Activated T-helper 1 cell treated with anti-CD3 and anti-CD28 coated beads, Interleukin-2, amount 50 U/mL, for 16 hours (primary cell): ENCODE measurements at places on chromosomes 3 and 15.

DNA sequence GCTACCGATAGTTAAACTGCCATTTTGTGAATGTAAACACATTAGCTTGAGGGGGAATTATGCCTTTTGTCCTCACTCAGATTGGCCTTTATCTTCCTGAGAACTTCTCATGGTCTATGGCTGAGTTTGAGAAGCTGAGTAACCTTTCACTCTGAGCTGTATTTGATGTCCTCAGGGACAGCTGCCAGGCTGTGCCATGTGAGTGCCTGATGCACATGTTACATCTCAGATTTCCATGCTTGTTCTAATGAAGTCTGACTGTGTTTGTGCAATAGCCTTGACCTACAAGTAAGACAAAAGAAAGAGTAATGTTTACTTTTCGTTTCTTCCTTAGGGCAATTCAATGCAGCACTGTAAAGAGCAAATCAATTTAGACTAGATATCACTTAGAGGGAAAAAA lies 44.1 kb upstream of the ARL6 start:
- no peak for DNase-seq

- no peak for DNase-seq
These were observed 272.7 kb downstream of the RPLP1 start for GRCh38 chr15:69725275-69725674.

DNA sequence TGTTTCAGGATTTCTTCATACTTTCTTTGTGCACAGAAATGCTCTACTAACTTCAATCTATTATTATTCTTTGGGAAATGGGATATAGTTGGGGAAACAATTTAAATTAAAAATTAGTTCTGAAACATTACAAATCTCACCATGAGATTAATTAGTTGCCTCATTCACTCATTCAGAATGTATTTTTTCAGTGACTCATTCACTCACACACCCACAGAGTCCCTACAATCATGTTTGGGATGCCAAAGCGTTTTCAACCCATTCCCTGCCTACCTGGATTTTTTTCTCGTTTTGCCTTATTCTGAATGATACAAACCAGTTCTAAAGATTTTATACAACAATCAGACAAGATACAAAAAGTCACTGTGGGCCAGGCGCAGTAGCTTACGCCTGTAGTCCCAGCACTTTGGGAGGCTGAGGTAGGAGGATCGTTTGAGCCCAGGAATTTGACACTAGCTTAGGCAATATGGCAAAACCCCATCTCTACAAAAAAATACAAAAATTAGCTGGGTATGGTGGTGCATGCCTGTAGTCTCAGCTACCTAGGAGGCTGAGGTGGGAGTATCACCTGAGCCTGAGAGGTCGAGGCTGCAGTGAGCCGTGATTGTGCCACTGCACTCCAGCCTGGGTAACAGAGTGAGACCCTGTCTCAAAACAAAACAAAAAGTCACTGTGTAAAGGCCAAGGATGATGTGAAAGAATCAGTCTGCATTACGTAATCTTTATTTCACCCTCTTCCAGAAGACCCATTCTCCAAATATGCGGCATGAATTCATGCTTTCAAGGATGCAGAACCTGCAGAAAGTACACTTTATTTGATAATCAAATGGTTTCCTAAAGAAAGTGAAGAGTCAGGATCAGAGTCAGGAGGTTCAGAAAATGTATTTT lies 34.8 kb upstream of the ARHGEF3 start:
- DNase-seq: no peak

GRCh38 chr3:77125966-77126365 lies 86.1 kb downstream of the ROBO2 start:
- DNase-seq: no peak

- DNase-seq: no peak
These were observed 20.1 kb upstream of the DMXL2 start for GRCh38 chr15:51642696-51643095.

- DNase-seq: no peak
These were observed 199.3 kb upstream of the BCL6 start for GRCh38 chr3:187944390-187945179.

GRCh38 chr3:34277110-34277509 lies 478.7 kb downstream of the PDCD6IP start:
- no peak for DNase-seq

- no peak for DNase-seq
These were observed 69.2 kb downstream of the KLHL25 start for GRCh38 chr15:85725564-85725963.

DNA sequence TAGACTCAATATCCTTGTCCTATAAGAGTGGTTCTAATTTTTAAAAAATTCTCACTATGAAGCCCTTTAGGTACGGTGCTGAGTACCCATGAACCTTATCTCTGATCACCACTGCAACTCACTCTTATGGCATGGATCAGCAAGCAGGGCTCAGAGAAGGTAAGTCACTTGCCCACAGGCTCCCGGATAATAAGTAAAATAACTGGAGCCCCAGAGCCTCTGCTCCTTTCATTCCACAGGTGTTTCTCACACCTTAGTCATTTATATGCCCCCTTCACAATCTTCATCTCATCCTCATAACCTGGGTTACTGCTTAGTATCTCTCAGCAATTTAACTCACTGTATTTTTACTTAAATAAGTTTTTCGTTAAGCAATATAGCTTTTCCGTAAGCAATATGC lies 28.4 kb upstream of the AKAP13 start:
- DNase-seq: no peak

DNA sequence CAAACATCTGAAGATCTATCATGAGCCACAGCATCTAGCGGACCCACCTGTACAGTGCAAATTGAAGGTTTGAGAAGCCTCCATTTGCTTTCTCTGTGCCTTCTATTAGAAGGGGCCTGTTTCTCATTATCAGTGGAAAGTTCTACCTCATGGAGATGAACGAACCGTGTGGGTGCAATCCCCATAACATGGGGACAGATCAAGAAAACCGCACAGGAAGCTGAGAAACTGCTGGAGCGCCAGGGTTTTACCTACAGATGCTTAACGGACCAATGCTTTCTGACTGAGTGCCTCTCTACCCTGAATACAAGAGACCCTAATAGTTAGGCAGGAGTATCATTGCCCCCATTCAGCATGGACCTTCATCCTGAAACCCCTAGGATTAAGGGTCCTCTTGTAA lies 53.5 kb downstream of the CYP19A1 start:
- DNase-seq: no peak

DNA sequence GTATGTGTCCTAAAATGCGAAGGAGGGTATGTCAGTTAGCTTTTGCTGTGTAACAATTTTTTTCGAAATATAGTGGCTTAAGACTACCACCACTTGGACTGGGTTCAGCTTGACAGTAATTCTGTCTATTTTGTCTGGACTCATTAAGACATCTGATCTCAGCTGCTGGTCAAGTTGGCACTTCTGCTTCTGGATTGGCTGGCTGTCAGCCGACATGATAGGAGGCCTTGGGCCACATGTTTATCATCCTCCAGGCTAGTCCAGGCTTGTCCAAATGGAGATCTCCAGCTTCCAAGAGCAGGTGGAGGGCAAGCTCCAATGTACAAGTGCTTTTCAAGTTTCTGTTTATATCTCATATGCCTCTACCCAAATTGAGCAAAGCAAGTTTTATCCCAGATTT lies 95.9 kb downstream of the GALK2 start:
- no peak for DNase-seq

DNA sequence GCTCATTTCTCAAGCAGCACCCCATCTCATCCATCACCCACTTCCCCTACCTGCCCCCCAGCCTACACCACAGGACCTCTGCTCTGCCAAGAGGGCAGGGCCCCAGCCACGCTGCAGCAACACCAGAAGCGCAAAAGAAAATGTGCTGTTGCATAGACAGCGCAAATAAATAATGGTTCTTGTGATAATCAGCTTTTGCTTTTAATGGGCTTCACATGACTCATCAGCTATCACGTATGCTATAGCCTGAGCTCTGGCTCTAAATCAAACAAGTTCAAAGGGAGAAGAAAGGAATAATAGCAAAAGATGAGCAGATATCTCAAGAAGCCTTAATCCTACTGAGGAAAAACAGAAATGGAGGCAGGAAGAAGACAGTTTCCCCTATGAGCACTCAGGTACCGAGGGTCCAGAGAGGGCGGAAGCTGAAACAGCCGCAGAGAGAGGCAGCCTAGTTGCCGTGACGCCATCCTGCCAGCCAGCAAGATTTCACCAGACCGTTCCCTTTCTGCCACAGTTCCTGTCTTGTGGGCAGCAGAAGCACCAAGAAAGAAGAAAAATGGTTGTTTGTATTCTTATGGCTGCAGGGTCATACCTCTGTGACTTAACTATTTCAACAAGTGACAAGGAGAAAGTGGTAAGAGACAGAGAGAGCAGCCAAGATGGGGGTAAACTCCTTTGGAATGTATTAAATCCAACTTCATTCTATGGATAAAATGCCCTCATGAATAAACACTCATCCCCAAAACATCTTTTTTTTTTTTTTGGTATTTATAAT lies 22.0 kb downstream of the RAB27A start:
- DNase-seq: peak; percentile 49

- no peak for DNase-seq
These were observed 92.8 kb downstream of the ZIC4 start for GRCh38 chr3:147313513-147313912.

DNA sequence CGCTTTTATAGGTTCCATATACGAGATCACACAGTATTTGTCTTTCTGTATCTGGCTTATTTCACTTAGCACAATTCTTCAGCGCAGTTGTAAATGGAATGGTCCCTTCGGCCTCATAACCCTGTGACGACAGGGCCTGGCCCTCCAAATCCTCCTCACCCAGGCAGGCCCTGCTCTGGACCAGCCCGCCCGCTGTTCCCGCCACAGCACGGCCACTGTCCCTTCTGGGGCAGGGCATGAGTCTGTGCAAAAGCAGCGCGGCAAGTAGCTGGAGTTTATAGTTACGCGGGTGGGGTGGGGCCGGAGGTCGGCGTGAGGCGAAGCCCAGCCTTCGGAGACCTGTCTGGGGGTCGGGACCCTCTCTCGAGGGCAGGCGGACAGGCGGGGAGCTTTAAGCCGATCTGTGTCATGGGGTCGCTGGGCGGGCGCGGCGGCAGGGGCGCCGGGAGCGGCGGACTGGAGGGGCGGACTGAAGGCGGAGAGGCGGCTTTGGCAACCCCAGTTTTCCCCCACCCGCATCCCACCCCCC lies 543 bp downstream of the ARPIN start:
- no peak for DNase-seq

DNA sequence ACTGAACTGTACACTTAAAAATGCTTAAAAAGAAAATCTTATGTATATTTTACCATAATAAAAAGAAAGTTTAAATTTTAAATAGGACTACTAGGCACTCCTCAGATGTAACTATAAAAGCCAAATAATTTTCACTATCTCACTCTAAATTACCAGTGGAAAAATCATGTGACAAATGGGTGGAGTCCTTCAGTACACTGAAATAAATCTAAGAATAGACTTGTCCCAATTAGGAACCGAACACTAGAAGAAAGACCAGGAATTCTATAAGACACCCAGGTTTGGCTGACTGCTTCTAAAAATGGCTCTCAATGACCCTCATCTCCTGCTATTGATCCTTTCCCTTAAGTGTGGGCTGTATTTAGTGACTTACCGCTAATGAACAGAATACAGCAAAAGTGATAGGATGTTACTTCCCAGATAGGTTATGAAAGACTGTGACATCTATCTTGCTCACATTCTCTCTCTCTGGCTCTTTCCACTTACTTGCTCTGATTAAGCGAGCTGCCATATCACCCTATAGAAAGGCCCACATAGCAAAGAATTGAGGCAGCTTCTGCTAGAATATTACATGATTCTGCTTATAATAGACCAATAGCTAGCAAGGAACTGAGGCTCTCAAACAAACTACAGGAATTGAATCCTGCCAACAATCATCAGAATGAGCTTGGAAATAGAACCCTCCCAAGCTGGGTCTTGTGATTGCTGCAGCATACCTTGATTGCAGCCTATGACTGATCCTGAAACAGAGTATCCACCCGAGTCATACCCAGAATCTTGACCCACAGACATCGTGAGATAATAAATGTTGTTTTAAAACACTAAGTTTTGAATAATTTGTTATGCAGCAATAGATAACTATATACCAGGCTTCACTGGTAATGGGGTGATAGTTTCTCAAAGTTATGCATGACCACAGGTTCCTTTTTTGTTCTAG lies 16.9 kb downstream of the TTBK2 start:
- no peak for DNase-seq

DNA sequence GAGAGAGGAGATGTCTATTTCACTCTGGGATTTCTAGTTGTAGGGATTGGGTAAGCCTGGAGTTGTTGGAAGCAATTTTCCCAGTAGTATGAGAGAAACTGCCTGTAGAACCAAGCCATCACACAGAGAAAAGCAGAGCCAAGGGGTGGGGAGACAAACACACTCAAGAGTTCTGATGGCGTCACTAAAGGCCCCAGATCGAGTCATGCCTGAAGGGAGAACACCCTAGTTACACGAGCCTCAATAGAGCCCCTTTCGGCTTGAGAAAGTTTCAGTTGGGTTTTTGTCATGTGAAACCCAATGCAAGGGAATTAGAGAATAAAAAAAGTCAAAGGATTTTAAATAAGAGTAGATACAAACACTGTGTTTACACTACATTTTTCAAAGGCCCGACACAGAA lies 66.1 kb upstream of the PFN2 start:
- DNase-seq: no peak

DNA sequence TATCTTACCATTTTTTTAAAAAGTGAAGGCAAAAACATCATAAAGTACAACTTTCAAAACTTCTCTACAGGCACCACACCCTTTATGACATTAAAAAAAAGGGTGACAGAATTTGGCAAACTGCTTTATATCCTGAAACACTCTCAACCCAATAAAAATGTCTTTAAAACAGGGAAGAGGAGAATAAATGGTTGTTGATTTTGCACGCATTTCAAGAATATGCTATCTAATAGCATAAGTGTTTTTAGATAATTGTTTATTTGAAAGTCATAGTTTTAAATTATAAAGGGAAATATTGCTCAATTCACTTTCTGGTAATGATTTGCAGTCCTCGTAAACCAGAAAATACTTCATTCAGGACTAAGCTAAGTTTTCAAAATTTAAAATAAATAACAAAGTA lies 1.7 kb upstream of the PCOLCE2 start:
- no peak for DNase-seq

DNA sequence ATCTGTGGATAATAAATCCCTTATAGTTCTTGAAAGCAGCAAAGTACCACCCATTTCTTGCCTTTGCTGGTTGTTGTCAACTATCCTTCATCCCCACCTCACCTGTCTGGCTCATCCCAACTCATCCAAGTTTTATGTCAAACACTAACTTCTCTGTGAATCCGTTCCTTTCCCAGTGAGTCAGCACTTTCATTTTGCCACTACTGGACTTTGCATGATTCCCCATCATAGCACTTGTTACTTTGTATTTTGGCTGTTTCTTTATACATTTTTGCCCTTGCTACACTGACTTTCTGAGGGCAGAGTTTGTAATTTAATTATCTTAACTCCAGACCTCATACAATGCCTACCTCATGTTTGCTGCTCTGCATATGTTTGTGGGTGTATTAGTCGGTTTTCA lies 90.8 kb upstream of the RORA start:
- DNase-seq: no peak

GRCh38 chr15:58387130-58387529 lies 44.7 kb upstream of the LIPC start:
- no peak for DNase-seq

- DNase-seq: no peak
These were observed 96.0 kb downstream of the MEGF11 start for GRCh38 chr15:66157507-66157906.
